ENCODE measurements at places on chromosomes 12 and 14.

GRCh38 chr14:99221445-99221844 lies 50.6 kb downstream of the BCL11B start:
- H3K27ac ChIP-seq, result no peak overlapping the region
- H3K36me3 ChIP-seq, result no peaks in the 10 kb centered on the region
- H3K27me3 ChIP-seq, result peaks cover 3% of the 10 kb centered on the region
- no peaks in the 10 kb centered on the region for H3K4me1 ChIP-seq
- DNase-seq, result no peak

GRCh38 chr12:68978678-68979077 lies 45.7 kb upstream of the CPM start:
- H3K27ac ChIP-seq, result peak overlapping the region; percentile 48
- no peak for DNase-seq
- peaks cover 4% of the 10 kb centered on the region for H3K27me3 ChIP-seq
- H3K36me3 ChIP-seq, result peaks cover 4% of the 10 kb centered on the region
- no peak overlapping the region for H3K4me3 ChIP-seq
- H3K4me1 ChIP-seq, result peaks cover 22% of the 10 kb centered on the region

GRCh38 chr14:52031781-52032180 lies 37.1 kb downstream of the NID2 start:
- no peak overlapping the region for H3K27ac ChIP-seq
- no peaks in the 10 kb centered on the region for H3K27me3 ChIP-seq
- H3K4me3 ChIP-seq, result no peak overlapping the region
- H3K36me3 ChIP-seq, result peaks cover 8% of the 10 kb centered on the region

DNA sequence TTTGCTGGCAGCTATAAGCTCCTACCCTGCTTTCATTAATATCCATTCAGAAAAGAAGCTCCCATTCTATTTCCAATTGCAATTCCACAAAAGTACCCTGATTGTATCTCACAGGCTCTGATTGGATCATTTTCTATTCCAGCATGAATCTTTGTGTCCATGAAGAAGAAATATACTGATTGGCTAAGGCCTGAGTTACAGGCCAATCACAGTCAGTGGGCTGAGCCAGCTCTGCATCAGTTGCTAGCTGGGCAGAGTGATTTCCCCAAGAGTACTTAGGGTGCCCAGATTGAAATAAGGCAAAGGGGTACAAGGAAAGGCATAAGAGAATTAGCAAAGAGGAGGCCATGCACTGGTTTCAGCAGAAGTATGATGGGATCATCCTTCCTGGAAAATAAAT lies 14.4 kb downstream of the ART4 start:
- no peak for DNase-seq
- no peak overlapping the region for H3K4me3 ChIP-seq
- H3K27ac ChIP-seq, result no peak overlapping the region
- H3K27me3 ChIP-seq, result peaks cover 4% of the 10 kb centered on the region

- no peak overlapping the region for H3K4me3 ChIP-seq
- no peak for DNase-seq
- peaks cover 3% of the 10 kb centered on the region for H3K27me3 ChIP-seq
- peaks cover 15% of the 10 kb centered on the region for H3K36me3 ChIP-seq
These were observed 9.3 kb upstream of the FMNL3 start for GRCh38 chr12:49716553-49716952.

GRCh38 chr12:19095331-19095730 lies 34.2 kb upstream of the PLEKHA5 start:
- no peaks in the 10 kb centered on the region for H3K36me3 ChIP-seq
- H3K27ac ChIP-seq, result no peak overlapping the region
- H3K27me3 ChIP-seq, result no peaks in the 10 kb centered on the region

DNA sequence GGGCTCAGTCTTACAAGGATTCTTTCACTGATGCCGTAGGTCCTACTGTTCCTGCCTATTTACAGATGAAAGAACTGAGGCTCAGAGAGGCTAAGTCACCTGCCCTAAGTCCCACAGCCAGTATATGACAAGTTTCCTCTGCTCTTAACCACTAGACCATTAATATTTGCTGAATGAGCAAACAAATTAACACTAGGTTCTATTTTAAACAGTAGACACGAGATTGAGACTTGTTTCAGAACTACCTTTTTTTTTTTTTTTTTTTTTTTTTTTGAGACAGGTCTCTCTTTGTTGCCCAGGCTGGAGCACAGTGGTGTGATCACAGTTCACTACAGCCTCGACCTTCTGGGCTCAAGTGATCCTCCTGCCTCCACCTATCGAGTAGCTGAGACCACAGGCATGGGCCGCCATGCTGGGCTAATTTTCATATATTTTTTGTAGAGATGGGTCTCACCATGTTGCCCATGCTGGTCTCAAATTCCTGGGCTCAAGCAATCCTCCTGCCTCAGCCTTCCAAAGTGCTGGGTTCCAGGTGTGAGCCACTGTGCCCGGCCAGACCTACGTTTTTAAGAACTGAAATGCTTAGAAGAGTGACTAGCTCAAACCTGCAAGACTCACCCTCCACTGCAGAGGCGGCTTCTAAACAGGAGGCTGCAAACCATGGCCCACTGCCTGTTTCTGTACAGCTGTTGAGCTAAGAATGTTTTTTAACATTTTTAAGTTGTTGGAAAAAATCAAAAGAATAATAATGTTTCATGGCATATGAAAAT lies 12.9 kb downstream of the SYNE3 start:
- no peak overlapping the region for H3K4me3 ChIP-seq
- H3K27ac ChIP-seq, result no peak overlapping the region
- H3K36me3 ChIP-seq, result no peaks in the 10 kb centered on the region
- no peak for DNase-seq

All from endothelial cell (in vitro differentiated cells).